A549 (cell line): ENCODE measurements at places on chromosomes 7 and 10.

DNA sequence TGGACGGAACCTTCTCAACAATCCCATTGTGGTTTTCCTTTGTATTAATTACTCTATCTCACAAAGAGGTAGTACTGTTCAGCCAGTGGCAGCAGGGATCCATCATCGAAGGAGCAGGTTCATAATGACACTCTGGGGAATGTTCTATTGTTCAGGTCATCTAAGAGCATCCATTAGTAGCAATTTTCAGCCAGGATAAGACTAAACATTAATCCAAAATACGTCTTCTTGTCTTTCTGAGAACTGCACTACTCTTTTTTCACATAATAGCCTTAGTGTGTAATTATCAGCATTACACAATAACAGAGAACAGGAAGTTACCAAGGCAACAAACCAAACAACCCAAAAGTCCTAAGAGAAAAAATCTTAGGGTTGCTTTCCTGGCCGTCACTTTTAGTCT lies 259.5 kb upstream of the VWC2 start:
- DNase-seq: no peak

- DNase-seq: peak; percentile 64
Observed at GRCh38 chr10:72846238-72846637, 47.3 kb upstream of the OIT3 start.

- DNase-seq: no peak
Observed at GRCh38 chr7:132836746-132837145, 245.1 kb downstream of the CHCHD3 start.

GRCh38 chr7:19296617-19297016 lies 151.4 kb upstream of the FERD3L start:
- DNase-seq: no peak

DNA sequence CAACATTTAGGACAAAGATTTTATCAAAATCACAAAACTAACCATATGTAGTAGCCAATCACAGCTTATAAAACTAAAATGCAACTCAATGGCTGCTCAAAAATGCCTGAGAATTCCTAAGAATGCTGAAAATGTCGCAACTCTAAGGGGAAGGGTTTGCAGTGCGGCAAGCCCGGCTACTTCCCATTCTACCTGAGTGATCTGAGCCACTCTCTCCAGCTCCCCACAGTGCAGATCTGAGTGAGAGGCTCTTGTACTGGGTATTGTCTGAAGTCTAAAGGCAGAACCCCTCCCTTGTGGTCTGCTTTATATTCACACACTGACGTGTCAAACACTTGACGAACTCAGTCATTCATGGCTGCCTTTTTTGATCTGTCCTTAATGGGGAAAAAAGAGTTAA lies 28.9 kb downstream of the RAB11FIP2 start:
- DNase-seq: no peak

DNA sequence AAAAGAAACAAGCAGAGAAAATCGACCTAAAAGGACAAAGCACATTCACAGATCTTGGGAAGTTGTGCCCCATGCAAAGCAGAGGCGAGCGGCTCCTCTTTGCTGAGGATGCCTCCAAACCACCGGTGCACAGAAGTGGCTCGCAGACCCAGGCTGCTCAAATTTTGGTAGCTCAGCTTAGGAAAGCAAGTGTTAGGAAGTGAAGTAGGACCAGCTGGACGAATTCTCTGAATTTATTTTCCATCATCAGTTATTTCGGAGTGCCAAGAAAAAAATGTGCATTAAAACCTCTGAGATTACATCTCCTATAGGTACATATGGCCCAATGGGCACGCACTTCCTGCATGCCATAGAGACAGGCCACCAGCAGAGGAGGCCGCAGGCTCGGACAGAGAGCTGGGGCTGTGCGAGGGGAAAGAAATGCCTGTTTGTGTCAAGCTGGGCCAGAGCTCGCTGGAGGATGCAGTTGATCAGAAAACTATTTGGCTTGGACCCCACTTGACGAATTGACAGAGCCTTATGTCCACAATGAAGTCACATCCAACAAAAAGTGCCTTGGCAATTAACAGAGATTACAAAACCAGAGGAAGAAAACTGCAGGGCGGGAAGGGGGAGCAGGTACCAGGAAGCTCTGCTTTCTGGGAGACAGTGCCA lies 122.3 kb upstream of the LYZL2 start:
- DNase-seq: peak; percentile 77

DNA sequence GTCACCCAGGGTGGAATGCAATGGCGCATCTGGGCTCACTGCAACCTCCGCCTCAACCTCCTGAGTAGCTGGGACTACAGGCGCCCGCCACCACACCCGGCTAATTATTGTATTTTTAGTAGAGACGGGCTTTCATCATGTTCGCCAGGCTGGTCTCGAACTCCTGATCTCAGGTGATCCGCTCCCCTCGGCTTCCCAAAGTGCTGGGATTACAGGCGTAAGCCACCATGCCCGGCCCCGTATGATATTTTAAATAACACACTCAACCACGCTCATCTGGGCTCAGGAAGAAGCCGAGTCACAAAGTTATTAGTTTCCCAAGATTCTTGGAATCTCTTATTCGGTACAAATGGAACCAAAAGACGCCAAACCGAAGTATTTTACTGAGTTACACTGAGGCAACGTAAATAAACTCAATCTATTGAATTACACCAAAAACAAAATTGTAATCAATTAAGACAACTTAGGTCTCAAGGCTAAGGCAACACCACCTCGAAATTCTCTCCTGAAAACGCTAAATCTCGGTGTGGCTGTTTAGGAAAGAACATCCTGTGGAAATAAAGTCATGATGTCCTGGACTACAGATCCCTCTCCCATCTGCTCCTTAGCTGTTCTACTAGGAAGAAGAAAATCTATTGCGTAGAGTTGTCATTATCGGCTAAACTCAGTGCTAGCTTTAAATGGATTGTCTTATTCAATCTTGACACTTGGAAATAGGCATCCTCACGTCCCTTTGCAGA lies 910 bp downstream of the ARHGAP19 start:
- DNase-seq: no peak

DNA sequence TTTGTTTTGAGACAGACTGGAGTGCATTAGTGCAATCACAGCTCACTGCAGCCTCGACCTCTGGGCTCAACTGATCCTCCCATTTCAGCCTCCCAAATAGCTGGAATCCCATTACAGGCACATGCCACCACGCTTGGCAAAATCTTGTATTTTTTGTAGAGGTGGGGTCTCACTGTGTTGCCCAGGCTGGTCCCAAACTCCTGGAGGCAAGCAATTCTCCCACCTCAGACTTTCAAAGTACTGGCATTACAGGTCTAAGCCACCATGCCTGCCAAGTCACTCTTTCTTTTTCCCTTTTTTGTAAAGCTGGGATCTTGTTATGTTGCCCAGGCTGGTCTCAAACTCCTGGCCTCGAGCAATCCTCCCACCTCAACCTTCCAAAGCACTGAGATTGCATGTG lies 8.3 kb upstream of the NPC1L1 start:
- DNase-seq: no peak

GRCh38 chr7:78901566-78901965 lies 551.9 kb downstream of the MAGI2 start:
- no peak for DNase-seq

- no peak for DNase-seq
Observed at GRCh38 chr10:52391927-52392602, 78.0 kb downstream of the DKK1 start.

DNA sequence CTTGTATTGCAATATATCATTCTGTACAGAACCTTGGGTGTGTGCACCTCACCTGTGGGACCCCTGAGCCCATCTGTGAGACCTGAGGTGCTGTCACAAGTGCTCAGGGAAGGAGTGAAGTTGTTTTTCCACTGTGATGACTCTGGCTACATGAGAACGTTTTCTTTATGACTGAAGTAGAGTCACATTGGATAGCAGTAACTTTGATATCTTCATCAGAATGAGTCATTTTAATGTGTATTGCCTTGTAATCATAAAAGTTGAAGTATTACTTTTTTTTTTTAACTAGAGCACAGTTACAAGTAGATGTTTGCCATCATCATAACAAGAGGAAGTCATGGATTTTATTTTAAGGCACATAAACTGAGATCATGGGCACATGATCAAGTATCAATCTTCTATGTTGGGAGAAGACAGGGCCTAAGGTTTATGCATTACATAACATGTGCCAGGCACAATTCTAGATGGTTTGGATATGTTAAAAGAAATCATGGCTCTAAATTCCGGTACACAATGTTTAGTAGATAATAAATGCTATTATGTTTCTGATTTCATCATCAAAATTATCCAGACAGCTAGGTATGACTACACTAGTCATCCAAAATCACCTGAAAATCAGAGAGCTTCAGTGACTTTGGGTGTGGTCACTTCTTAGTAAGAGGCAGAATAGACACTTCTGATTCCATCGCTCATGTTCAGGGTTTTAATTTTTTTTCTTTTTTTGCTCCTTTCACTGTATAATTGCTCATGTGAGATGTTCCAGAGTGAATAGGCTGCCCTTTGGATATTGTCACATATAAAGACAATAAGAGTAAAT lies 82.7 kb upstream of the KLF6 start:
- no peak for DNase-seq

DNA sequence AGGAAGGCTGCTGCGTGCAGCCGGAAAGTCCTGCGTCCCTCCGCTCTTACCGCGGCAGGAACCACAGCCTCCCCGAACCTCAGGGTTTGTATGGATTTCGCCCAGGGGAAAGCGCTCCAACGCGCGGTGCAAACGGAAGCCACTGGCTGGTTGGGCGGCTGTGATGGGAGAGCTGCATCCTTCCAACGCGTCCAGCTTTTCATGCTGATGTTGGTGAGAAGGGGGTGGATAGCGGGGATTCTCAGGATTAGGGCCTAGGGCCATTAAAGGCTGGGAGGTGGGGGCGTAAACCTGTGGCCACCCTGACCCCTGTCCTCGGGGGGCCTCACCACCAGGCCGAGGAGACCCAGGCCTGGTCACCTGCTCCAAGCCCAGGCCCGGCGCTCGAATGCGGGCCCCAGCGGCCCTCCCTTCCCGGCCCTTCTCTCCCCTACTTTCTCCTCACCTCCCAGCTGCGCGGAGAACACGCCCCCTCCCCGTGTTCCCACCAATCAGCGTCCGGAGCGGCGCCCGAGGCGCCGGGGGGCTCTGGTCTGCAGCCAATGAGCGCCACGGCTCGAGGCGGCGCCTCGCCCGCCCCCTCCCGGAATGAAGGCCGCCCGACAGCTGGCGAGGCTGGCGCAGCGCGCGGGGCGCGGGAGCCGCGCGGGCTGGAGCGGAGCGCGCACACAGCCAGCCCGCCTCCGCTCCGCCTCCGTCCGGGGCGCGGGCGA lies 458 bp upstream of the NANOS1 start:
- peak; percentile 91 for DNase-seq

DNA sequence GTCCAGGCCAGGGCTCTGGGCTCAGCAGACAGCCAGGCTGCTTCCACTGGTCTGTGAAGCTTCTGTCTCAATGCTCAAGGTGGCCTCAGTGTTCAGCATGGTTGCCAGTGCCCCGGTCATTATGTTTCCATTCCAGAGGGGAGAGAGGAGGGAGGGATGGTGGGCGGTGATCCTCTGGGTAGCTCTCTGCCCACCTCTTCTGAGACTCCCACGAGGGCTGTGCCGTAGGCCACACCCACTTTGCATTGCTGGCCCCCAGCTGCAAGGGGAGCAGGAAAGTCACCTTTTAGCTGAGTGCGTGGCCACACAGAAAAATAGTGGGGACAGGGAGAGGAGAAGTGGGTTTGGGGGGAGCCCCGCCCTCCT lies 42.5 kb downstream of the FOXK1 start:
- DNase-seq: peak; percentile 52

DNA sequence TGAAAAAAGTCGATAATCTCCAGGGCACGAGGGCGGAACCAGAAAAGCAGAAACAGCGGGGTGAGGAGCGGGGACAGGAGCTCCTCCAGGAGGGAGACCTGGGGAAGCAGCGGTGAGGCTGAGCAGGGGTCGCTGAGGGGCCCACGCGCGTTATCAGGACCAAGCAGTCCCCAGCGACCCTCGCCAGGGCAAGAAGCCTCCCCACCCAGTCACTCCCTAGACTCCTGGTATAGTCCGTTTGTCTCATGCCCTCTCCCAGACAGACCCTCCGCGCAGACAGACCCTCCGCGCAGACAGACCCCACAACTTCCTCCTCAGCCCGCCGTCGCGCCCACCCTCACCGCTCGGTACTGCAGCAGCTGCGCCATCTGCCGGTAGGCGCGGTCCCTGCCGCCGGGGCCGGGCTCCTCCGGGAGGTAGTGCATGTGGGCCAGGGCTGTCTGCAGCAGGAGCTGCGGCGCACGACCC lies 6.3 kb downstream of the ATG9B start:
- peak; percentile 55 for DNase-seq

DNA sequence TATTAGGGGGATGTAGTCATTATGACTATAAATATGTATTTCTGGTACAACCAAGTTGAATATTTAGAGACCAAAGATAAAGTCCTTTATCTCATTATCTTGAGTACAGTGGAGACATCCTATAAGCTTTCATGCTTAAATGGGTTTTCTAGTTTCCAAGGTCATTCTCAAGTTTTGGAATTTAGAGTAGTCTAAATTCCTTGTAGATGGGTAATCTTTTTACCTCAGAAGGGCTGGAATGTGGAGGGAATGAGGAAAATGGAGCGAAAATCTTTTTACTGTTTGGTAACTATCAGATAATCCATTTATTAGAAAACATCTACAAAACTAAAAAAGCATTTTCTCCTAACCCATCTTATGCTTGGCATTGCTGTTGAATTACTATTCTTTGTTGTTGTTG lies 181.3 kb downstream of the RNF133 start:
- DNase-seq: no peak

DNA sequence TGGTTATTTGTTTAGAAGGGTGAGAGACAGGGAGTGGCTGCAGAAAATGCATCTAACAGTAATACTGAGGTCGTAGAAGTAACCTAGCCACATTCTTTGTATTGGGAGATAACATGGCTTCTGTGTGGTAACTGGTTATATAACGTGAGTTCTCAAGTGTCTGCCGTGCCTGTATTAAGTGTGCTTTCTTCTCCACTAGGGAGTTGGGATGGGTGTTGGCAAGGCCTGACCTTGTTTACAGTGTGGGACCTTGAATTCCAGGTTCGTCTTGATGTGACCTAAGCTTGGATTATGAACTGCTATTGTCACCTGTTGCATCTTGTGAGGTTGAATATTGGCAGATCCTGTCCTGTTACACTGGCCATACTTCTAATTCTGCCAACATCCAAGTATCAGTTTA lies 145.3 kb upstream of the NAMPT start:
- no peak for DNase-seq

DNA sequence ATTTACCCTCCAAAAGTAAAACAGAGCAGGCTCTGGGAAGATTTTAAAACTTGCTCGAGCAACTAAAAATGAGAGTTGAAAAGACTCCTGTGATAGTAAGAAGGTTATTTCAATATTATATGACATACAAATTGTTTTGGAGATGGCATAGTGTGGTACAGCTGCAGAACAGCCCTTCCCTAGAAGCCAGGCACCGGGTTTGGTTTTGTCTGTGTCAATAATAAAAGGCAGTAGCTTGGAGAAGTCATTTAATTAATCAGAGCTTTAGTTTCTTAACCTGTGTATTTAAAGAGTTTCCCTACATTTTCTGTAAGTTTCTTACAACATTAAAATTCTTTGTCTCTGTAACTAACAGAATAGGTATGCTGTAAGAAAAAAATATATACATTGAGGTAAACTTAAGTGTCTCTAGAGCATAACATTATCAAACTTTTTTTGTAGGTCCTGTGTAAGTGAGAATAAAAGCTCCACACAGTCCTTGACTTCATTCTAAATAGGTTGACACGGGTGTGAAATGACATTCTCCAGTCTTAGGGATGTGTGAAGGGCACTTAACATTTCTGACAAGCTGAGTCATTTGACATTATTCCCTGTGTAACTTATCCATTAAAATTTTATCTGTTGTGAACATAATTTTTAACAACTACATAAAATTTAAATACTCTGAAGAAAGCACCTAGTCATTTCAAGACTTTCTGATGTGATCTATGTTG lies 425.0 kb upstream of the ETV1 start:
- no peak for DNase-seq
